A549 (cell line): ENCODE measurements at places on chromosomes 2 and 18. TPM values are rescaled to one million over a fixed set of nuclear protein-coding genes. Genes with fewer than 3 reads are reported as not detected.

- no peak for DNase-seq
Measured at GRCh38 chr2:5618271-5618670, 73.9 kb upstream of the SOX11 start.

DNA sequence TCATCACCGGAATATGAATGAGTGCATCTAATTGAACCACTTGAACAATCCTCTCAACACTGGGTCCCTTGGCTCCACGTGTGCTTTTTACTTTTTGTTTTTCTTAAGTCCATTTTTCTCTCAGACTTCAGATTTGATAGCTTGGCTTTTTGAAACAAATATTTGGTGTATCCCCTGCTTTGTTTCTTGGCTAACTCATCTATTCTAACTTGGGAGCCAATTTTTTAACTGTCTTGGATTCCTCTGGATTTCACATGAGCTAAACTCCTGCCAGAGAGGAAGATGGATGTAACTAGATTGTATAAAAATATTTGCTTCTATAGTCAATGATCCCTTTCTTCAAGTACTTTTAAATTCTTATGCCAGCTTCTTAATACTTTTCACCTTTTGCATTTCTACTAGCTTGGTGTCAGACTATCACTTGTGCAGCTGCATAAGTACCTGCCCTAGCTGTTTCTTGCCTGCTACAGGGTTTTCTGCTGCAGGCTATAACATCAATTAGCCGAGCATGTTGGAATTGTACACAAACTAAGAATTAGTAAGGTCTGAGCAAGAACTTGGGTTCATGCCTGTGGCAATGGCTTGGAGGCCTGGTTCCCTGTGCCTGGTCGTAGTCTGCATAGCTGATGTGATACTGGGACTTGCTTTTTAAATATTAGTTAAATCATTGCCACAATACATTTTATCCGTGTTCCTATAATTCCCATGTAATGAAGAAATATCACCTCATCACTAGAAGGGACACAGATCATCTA is 281.5 kb downstream of the EN1 start:
- DNase-seq, result no peak

DSG1 gene
- polyA plus RNA-seq, result not detected in 3 replicates

DNA sequence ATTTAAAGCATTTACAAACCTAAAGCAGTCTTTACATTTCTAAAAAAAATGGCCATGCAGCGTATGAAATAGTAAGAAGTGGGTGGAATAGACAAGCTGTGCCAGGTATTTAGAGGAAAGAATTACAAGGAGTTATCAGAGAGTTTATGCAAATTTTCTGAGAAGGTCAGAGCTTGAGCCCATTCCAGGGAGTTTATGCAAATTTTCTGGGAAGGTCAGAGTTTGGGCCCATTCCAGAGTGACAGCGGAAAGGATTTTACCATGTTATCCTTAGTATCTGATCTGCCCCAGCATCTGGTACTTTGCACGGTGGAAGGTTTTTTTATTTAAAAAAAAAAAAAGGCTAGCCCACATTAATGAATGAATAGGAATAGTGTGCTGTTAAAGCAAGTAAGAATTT is 1.4 kb upstream of the DOK6 start:
- DNase-seq, result no peak

- no peak for DNase-seq
Measured at GRCh38 chr2:52805901-52806410, 961.6 kb upstream of the CHAC2 start.

GRCh38 chr18:63528863-63529492 is 13.2 kb upstream of the SERPINB12 start:
- no peak for DNase-seq

GRCh38 chr2:141911485-141912066 is 219.2 kb downstream of the LRP1B start:
- DNase-seq, result no peak

DNA sequence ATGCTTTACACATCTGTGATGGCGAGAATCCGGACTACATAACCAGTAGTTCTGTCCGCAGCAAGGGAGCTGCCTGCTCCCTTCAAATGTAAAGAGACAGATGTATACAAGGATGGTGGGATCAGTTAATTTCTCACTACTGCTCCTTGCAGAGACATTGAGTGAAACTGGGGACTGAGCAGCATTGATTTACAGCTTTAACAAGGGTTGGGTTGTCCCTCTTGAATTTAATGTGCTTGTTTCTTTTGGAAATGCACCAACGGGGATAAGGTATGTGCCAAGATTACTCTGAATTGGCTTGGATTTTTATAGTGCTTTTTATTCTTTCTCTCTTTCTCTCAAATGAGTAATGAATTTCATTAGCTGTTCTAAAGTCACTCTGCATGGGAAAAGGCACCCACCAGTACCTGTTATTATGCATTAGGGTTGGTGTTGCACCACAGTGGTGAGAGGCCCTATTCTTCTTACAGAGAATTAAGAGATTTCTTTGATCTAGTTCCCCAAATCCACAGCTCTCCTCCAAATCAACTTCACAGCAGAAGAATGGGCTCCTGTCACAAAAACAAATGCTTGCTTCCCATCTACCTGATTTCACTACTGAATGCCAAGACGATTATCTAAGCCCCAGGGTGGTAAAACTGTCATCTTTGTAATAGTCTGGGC is 107.6 kb downstream of the DOCK10 start:
- DNase-seq, result no peak

DNA sequence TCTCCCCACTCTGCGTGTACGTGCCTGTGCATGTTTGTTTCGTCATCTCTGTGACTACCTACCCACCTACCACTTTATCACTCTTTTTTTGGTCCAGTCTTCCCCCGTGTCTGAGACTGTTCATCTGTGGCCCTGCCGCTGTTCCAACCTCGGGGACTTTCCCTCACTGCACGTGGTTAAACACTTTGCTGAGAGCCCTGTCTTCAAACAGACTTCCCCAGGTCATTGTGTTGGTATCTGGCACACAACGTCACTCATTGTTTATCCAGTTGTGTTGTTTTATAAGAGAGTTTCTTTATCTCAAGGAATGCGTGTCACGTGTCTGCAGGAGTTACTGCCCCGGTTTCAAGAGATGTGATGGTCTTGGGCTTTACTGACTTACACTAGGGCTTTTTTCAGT is 262.0 kb upstream of the RASGRP3 start:
- no peak for DNase-seq

GRCh38 chr2:8615576-8616281 is 66.1 kb upstream of the ID2 start:
- DNase-seq, result no peak

DNA sequence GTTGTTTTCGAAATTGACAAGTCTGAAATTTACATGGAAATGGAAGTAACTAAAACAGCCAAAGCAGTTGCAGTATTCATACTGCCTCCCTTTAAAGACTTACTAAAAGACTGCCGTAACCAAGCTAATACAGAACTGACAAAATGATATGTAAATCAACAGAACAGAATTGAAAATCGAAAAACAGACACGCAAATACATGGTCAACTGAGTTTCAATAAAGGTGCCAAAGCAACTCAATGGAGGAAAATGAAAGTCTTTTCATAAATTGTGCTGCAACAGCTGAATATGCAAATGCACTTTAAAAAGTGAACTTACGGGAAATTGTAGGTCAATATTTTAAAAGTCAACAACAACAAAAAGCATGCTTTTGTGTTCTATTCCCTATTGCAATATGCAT is 34.2 kb downstream of the TMEM131 start:
- no peak for DNase-seq

DNA sequence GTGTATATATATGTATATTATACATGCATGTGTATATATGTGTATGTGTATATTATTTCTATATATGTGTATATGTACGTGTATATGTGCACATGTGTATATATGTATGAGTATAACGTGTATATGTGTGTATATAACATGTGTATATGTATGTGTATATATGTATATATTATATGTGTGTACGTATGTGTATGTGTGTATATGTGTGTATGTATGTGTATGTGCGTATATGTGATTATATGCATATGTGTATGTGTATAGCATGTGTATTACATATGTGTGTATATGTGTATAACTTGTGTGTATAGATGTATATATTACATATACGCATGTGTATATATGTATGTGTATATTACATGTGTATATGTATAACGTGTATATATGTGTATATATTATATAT is 32.1 kb upstream of the ID2 start:
- DNase-seq, result no peak

OSGEPL1 gene
- 8.2 to 9.0 TPM (median 8.6 TPM) in 3 replicates for polyA plus RNA-seq

DNA sequence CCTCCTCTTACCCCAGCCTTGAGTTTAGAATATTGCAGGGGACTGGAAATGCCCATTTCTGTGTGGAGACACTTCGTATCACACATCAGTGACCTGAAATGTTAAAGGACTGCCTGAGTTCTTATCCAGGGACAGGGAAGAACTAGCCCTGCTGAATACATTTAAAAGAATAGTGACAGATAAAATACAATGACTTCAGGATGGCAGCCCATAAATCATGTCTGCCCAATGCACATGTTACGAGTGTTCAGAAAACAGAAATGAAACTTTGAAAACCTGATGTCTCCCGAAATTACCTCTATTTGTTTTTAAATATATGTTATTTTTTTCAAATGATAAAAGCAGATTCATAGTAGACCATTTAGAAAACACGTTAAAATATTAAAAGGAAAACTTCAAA is 22.3 kb upstream of the RAB12 start:
- DNase-seq, result no peak

TTR gene
- polyA plus RNA-seq, result 0.11 to 0.18 TPM (median 0.12 TPM) in 3 replicates

TTN gene
- not detected in 3 replicates for polyA plus RNA-seq

- no peak for DNase-seq
Measured at GRCh38 chr18:57715671-57716070, 87.4 kb downstream of the ATP8B1 start.

- no peak for DNase-seq
Measured at GRCh38 chr2:1600191-1601066, 143.9 kb downstream of the PXDN start.

DNA sequence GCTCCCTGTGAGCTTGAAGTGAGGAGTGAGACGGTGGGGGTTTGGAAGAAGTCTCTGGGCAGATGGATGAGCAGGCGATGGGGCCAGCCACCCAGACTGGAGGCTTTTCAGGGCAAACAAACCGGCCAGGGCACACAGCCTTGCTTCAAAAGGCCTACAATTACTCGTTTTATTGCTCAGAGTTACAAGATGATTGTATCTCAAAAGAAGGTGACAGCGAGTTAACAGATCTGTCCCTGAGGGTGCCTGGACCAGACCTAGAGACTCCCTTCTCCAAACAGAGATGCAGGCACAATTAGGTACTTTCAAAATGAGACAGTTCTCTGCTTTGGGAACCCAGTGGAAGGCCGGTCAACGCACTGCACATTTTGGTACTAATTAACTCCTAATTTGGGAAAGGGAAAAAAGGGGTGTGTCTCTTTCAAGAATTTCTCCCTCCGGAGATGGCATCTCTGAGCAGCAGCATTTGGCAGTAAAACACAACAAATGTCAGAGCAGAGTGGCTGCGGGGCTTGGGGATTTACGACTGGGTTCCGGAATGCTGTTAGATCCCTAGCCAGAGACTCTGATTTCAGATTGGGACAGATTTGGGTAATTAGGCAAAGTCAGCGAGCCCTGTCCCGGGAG is 226.7 kb downstream of the TTC32 start:
- no peak for DNase-seq

GRCh38 chr2:151280271-151280670 is 9.2 kb downstream of the NMI start:
- DNase-seq, result no peak

GRCh38 chr2:182621810-182622209 is 94.2 kb upstream of the DNAJC10 start:
- DNase-seq, result no peak

CREG2 gene
- polyA plus RNA-seq, result 1.3 to 1.6 TPM (median 1.6 TPM) in 3 replicates

- no peak for DNase-seq
Measured at GRCh38 chr2:58856100-58856499, 615.0 kb upstream of the FANCL start.

- no peak for DNase-seq
Measured at GRCh38 chr2:191870744-191871143, 23.9 kb upstream of the CAVIN2 start.

DNA sequence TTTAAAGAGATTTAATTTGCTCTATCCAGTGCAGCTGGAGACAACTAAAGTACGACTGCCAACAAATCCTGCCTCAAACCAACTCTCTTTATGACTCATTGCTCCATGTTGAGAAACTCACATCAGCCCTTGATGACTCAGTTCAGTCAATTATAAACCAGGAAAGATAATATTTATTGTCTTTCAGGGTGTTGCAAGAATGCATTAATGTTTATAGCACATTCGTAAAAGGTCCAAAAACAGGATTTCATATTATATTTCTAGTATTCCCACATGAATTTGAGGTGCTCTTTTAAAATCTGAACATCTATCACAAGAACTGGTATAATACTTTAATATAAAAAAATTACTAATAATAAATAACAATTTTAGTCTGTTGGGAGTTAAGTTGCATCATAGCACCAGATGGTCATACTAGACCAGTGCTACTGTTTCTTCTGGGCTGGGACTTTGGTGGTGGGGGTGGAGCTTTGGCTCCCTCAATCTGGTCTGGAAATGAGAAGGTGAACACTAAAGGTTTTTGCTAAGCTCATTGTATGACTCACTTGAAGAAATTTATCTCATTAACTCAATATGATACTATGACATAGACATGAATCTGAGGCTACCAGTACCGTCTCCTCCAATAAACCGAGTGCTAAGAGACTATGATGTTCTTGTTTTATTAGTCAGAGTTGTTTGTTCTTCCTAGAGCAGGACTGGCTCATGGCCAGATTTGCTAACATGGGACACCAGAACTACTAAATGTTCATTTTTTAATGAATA is 26.6 kb upstream of the MAP3K20 start:
- DNase-seq, result peak; percentile 97

DNA sequence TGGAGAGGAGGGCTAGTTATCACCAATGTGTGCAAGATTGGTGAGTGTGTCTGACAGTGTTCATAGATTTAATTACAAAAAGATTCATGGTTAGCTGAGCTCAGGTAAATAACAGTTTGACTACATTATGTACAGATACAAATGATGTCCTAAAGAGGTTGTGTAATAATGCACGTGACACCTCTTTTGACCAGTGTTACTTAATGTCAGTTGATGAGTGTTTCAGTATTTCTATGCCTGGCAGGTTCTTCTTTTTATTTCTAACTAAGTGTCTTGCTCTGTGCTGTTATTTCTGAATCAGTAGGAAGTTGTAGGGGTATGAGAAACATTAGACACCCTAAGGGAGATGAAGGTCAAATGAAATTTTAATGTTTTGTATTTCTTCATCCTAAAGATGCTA is 7.9 kb upstream of the INHBB start:
- DNase-seq, result no peak

DNA sequence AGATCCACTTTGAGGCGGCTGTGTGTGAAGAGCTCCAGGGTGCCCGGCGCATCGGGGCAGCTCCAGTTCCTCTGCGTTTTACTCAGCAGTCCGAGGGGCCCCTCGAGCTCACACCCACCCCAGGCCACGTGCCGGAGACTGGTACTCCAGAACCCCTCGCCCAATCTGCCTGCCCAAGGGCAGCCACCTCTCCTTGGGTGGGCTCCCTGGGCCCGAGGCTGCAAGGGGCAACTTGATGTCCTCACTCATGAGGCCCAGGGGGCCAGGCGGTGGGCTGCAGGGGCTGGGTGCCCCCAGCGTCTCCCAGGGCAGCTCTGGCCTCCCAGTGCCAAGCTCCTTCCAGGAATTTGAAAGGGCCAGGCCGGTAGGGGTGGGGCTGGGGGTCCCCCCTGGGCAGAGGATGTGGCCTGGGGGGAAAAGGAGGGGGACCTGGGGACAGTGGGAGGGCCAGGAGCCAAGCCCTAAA is 16.7 kb downstream of the RAMP1 start:
- no peak for DNase-seq

GRCh38 chr2:144481109-144481508 is 38.8 kb downstream of the ZEB2 start:
- no peak for DNase-seq

MAL gene
- not detected in 3 replicates for polyA plus RNA-seq

GRCh38 chr2:150027164-150027563 is 439.6 kb upstream of the MMADHC start:
- DNase-seq, result no peak
